Cerebellum (tissue), 4 donors: ENCODE measurements at places on chromosomes 3 and 15. TPM values are rescaled to one million over a fixed set of nuclear protein-coding genes. Genes with fewer than 3 reads are reported as not detected.

- DNase-seq: no peak
Observed at GRCh38 chr3:140466535-140466934, 211.3 kb upstream of the TRIM42 start.

- DNase-seq: no peak
Observed at GRCh38 chr3:140920029-140920428, 21.6 kb upstream of the SLC25A36 start.

- no peak for DNase-seq
Observed at GRCh38 chr3:191631496-191631895, 170.5 kb downstream of the PYDC2 start.

- DNase-seq: no peak
Observed at GRCh38 chr15:74470631-74471395, 9.9 kb upstream of the UBL7 start.

- no peak for DNase-seq
Observed at GRCh38 chr3:13935494-13936094, 55.7 kb upstream of the WNT7A start.

Gene SERINC4
- total RNA-seq: not detected

Gene TTLL13
- 0.36 TPM for total RNA-seq

Gene LMAN1L
- 0.09 TPM for total RNA-seq
